ENCODE measurements at places on chromosomes 12 and 14.

- DNase-seq: no peak
Observed at GRCh38 chr12:54701940-54702592, 53.9 kb upstream of the DCD start.

- DNase-seq: no peak
Observed at GRCh38 chr12:93589081-93589480, 16.6 kb downstream of the SOCS2 start.

DNA sequence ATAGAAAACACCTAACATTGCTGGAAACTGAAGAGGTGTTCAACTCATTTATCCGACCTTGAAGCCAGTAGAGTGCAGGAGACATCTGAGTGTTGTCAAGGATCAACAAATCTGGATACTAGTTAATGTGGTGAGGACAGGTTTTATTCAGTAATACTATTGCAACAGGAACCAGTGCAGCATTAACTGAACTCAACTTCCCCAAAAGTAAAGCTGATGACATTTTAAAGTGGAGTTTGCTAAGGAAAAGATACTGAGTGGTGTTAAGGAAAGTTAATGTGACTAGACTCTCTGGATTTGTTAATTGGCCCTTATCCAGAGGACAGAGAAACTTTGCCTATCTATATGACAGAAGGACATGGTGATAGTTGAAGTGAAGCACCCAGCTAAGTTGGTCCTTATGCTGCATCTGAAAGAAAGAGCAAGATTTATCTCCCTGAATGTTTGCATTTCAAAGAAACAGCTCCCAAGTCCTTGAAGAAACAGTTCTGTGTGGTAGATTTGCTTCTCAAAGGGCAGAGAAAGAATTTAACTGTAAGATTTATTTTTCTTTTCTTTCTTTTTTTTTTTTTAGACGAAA is 1.2 kb upstream of the CLEC7A start:
- no peak for DNase-seq

DNA sequence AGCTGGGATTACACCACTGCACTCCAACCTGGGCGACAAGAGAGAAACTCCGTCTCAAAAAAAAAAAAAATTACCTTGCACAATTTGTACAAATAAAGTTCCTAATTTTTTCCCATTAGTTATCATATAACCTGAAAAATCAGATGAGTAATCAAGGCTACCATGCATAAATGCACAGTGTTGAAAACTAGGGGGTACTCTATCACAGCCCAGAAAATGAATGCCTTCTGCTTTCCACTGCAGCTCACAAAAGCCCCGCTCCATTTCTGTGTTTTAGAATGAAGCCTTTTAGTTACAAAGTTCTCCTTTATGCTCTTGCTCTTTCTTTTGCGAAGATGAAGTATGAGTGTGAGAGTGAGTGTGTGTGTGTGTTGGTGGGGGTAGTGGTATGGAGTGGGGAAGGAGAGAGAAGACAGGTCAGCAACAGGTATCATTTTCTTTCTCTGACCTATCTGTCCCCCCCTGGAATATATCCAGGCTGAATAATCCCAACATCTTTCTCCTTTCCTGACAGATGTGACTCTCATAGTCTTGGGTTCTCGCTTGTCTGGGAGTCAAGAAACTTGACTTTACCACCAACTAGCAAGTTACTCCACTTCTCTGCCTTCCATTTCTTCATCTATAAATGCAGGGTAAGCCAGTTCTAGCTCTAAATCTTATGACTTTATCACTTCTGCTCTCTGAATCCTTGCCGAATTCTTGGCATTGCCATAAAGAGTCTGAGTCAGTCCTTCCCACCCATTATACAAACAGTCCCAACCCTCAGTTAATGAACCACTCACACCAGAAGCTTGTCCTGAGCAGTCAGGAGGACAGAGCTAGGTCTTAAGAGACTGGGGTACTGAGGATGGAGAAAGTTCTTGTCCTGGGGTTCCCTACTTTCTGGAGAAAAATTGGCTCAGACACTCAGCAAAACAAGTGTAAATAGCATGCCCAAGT is 16.1 kb downstream of the BIN2 start:
- no peak for DNase-seq

- no peak for DNase-seq
Observed at GRCh38 chr12:93079271-93079670, 150.2 kb upstream of the EEA1 start.

GRCh38 chr14:23345987-23346692 is 6.5 kb downstream of the SLC22A17 start:
- DNase-seq: no peak

GRCh38 chr14:49989966-49990365 is 97.1 kb downstream of the ARF6 start:
- no peak for DNase-seq

DNA sequence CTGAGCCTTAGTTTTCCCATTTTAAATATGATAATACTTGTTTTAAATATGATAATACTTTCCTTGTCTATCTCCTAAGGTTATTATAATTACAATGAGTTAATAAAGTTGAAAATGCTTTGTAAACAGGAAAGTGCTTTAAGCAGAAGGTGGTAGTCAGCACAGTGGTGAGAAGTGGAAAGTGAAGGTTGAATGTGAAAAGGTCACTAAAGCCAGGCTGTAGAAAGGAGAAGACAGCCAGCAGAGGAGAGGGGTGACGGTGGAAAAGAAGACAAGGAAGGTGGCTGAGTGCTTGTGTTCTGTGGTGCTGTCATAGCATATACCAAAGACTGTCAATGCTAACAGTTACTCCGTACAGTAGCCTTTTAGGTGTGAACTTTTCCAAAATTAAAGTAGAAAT is 117.8 kb downstream of the ESR2 start:
- DNase-seq: no peak

GRCh38 chr12:19946550-19946949 is 421.8 kb upstream of the PDE3A start:
- no peak for DNase-seq

GRCh38 chr12:2195085-2195484 is 142.3 kb downstream of the CACNA1C start:
- no peak for DNase-seq

DNA sequence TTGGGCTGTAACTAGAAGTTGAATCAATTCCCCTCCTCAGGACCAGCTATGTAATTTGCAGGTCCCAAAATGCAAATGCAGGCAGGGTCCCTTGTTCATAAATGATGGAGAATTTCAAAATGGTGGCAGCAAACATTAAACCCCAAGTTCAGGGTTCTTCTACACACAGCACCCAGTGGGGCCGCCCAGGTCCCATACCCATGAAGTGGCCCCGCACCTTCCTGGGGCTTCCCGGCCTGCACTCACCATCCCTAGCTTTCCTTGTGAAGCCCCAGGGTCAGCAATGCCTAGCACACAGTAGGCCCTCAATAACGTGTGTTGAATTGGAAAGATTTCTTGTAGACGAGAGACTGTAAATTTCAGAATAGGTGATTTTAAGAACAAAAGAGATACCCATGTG is 76.0 kb downstream of the NTF3 start:
- no peak for DNase-seq

DNA sequence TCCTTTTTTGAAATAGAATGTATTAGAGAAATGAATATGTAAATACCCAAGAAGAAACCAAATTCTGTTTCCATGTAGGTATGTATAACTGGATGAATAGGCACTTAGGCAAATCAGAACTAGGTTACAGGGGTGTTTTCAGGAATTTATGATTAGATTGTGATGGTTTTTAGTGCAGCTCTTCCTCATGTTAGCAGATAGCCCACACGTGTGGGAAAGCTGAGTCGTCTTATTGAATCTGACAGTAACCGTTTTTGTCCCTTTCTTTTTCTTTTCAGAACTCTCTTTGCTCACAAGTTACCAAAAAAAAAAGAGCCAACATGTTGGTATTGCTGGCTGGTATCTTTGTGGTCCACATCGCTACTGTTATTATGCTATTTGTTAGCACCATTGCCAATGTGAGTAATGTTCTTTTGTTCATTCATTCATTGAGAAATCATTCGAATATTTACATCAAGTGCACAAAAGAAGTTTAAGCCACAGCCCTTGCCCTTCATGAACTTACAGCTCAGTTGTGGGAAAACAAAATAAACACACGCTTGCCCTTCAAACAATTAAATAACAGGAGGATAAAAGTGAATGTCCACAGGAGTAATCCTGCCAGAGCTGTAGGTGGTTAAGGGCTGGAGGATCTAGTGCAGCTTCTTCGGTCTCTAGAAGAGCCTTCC is 14.8 kb downstream of the EMP1 start:
- no peak for DNase-seq

DNA sequence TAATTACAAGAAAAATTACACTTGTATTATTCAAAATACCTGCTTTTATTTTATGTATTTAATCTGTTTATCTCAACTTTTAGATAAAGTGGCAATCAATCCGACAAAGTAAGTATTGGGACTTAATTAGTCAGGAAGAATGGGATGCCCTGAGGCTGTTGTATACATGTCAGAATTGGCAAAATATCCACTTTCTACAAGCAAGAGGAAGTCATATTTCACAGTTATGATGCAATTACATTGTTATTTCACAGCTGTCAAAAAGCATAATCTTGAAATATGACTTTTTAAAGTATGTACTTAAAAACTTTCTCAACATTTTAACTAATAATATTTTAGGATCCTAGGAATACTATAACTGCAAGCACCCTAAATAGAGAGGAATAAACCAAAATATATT is 357.1 kb upstream of the MGAT4C start:
- DNase-seq: no peak

DNA sequence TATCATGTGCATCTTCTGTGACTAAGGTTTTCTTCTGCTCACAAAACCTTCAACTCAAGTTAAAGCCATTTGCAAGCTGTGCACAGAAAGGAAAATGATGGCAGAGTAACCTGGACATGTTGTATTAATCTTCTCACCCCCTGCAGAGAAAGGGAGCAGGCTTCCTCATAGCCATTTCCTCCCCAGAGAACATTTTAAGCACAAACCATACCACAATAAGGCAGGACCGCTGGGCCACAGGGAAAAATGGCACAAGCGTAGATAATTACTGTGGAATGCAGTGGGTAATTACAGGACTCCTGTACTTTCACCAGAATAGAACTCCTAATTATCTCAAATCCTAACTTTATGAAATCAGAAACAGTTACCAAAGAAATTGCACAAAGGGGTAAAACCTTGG is 215.7 kb downstream of the KIF21A start:
- DNase-seq: no peak

GRCh38 chr12:116714175-116714574 is 23.7 kb downstream of the SPRING1 start:
- DNase-seq: no peak

DNA sequence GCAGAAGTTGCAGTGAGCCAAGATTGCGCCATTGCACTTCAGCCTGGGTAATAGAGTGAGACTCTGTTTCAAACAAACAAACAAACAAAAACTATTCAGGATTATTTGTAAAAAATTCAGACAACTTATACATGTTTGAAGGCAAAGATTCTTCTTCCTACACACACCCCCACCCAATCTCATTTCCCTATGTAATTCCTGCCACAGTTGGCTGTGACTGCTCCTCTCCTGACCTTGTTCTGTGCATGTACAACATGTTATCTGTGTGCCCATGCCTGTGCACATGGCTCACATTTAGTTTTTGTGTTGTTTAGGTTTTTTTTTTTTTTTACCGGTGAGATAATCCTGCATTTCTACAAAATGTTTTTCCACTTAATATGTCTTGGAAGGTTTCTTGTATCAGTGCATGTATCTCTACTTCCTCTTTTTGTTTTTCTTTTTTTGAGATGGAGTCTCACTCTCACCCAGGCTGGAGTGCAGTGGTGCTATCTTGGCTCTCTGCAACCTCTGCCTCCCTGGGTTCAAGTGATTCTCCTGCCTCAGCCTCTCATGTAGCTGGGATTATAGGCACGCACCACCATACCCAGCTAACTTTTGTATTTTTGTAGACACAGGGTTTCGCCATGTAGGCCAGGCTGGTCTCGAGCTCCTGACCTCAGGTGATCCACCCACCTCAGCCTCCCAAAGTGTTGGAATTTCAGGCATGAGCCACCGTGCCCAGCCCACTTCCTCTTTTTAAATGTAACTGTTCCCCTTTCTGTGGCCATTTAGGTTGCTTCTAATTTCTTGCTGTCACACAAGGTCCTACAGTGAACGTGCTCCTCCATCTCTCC is 8.7 kb downstream of the CFAP251 start:
- DNase-seq: no peak

GRCh38 chr14:93775744-93776143 is 12.5 kb downstream of the PRIMA1 start:
- DNase-seq: no peak

DNA sequence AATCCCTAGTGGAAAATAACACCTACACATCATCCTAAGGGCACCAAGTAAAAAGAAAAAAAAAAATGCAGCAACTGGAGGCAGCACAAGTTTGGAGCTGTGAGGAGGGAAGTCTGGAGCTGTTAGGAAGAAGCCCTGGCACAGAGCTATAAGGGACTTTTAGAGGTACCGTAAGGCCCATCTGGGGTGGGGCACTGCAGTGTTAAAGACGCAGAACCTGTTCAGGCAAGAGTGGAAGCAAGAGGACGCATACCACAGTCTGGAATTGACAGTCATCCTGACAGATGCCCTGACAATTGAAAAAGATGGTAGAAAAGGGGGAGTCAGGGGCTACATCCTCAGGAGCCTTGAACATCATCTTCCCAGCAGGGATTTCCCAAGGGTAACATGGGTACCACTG is 195.9 kb upstream of the PLEKHG7 start:
- DNase-seq: no peak

GRCh38 chr12:114404083-114404925 is 1.6 kb downstream of the TBX5 start:
- no peak for DNase-seq

- no peak for DNase-seq
Observed at GRCh38 chr14:76651410-76652055, 109.7 kb upstream of the VASH1 start.

DNA sequence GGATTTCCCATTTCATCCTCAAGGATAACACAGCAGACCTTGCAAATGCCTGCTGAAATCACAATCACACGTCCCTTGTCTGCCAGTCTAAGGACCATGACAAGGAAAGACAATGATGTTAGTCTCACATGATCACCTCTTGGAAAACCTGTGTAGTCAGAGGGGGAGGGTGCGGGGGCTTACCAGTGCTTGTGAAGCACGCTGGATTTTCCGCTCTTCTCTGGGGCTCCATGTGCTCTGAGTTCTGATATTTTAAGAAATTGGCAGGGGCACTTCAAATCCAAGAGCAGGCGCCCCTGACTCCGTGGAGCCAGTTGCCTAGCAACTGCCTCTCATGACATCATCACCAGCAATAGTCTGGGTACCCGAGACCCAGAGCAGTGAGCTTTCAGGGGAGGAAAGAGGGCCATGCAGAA is 200.9 kb upstream of the C14orf180 start:
- DNase-seq: no peak

- DNase-seq: no peak
Observed at GRCh38 chr14:36478782-36479181, 41.2 kb downstream of the NKX2-1 start.

GRCh38 chr12:104886418-104887401 is 71.4 kb downstream of the SLC41A2 start:
- no peak for DNase-seq

- DNase-seq: no peak
Observed at GRCh38 chr14:68577802-68578541, 214.9 kb downstream of the ZFP36L1 start.

- no peak for DNase-seq
Observed at GRCh38 chr12:47346251-47347019, 266.7 kb upstream of the AMIGO2 start.

- DNase-seq: no peak
Observed at GRCh38 chr14:36215217-36215598, 38.7 kb upstream of the PTCSC3 start.

- DNase-seq: no peak
Observed at GRCh38 chr14:68664225-68664681, 128.6 kb downstream of the ZFP36L1 start.

Data from stimulated activated CD4-positive, alpha-beta T cell treated with anti-CD3 and anti-CD28 coated beads, TNF-alpha, amount 100 ng/mL, for 1 hour (primary cell).